ENCODE measurements at places on chromosomes 12 and 14.

- no peak for DNase-seq
Measured at GRCh38 chr12:1544996-1545700, 49.2 kb downstream of the FBXL14 start.

GRCh38 chr14:94019329-94019728 is 6.8 kb upstream of the OTUB2 start:
- no peak for DNase-seq

- DNase-seq: no peak
Measured at GRCh38 chr12:34625116-34625515, 602.8 kb downstream of the ALG10 start.

- no peak for DNase-seq
Measured at GRCh38 chr14:97458255-97458654, 661.1 kb downstream of the VRK1 start.

DNA sequence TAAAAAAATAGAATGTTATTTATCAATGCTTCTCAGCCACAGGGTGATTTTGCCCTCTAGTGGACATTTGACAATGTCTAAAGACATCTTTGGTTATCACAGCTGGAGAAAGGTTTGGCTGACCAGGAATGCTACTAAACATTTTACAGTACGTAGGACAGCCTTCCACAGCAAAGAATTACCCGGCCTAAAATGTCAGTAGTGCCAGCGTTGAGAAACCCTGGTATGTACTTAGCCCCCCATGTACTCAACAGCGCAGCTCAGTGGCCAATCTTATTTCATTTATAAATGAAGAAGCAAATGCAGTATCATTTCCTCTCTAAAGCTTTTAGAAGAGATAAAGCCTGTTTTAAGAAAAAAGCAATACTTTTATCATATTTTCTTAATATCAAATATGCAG is 5.8 kb downstream of the MARK3 start:
- DNase-seq: peak; percentile 67

DNA sequence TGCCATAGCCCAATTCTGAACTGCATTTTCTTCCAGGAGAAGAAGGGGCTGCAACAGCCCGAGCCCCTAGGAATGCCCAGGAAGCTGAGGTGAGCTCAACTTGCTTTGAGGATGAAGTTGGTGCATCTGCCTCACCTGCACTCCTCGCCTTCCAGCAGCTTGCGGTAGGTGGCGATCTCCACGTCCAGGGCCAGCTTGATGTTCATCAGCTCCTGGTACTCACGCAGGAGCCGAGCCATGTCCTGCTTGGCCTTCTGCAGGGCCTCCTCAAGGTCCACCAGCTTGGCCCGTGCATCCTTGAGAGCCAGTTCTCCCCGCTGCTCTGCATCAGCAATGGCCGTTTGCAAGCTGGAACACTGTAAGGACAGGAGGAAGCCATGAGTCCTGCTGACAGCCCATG is 6.0 kb downstream of the KRT75 start:
- no peak for DNase-seq

DNA sequence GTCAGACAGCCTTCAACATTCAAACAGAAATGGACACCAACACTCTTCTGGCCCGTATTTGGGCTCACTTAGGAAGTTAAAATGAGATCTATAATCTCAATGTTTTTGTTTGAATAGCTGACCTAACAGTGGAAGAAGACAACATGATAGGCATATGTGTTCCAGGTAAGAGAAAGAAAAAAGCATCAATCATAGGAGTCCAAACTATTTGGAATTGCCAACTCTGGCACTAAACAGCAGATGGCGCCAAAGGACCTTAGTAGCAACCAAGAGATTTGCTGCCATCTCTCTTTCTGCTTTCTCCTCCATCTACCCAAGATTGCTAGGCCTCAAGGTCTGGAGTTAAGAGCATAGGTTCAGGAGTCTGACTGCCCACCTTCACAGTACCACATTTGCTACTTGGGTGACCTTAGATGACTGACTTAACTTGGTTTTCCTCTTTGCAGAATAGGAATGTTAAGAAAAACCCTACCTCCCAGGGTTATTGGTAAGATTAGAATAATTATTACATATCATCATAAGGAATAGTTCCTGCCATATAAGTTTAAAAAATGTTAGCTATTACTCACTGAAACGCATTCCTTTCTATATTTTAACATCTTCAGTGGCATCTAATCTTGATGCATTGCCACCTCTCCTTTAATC is 30.2 kb downstream of the PEX5 start:
- DNase-seq: peak; percentile 82

GRCh38 chr14:82641050-82641540 is 1107.4 kb upstream of the SEL1L start:
- no peak for DNase-seq

GRCh38 chr12:15049461-15050153 is 76.8 kb downstream of the PDE6H start:
- no peak for DNase-seq

DNA sequence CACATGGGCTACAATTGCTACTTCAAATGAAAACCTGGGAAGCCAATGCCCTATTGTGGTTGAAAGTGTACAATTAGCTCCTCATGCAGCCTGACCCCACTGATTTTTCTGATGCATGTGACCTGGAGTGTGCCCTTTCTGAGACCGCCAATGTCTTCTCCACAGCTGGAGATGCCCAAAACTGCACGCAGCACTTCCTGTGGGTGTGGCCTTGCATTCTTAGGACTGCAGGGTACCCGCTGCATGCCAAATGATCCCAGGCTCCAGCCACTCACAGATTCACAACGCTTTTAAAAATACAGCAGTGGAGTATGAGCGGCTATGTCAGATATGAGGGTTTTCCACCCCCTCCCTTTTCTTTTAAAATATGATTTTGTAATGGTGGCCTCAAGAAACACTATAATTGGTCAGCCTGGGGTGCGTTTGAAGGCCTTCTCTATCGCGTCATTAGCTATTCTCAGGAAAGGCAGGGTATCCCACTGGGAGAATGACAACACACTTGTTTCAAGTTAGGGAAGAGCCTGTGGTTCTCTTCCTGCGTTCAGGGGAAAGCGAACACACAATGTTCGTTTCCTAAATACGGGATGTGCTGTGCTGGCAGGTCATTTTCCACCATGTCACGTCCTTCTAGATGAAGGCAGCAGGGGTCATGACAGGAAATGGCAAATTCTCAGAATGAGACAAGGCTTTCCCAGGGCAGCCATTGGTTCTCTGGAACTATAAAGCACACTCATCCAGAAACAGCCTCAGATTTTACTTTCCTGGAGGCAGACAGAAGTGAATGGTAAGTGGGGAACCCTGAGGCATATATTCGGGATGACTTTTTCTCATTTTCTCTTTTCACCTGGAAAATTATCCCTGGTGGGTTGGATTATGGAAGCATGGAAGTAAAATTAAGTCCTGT is at the start of gene APOLD1:
Gene APOLD1, plus strand, starts transcription at position 749 of the 904 bp plus-strand sequence. Its CDS starts 33 bp downstream, at position 782.
- no peak for DNase-seq

DNA sequence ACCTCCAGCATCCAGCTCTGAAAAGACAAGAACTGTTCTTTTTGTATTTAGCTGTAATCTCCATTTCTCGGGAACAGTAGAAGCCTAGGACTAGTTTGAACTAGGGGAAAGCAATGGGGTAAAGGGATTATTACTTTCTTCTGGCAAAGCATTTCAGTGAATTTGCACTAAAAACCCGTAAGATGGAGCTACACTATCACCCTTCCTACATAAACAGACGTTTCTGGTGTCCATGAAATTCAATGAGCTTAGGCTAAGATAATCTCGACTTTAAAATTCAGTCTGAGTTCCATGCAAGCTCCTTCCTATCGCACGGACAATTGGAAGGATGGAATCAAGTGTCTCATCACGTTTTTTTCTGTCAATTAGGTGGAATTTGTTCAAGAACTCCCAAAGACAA is 24.0 kb downstream of the ACSM4 start:
- DNase-seq: no peak

GRCh38 chr12:93376436-93377251 is 1.1 kb upstream of the NUDT4 start:
- no peak for DNase-seq

DNA sequence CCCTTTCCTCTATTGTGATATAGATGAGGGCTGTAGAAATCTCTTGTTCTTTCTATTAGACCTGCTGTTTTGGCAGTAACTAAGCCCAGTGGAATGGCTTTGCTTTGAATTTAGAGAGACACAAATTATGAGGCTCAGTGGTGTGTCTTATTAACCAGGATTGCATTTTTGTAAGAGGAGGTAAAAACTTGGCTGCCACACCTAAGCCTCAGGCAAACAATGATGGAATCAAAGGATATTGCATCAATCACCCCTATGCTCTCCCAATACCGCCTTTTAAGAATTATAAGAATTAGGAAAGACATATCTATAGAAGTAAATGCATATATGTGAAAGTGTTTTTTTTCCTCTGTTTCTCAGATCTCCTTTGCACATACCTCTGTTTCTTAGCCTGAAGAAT is 63.3 kb downstream of the ACSS3 start:
- no peak for DNase-seq

DNA sequence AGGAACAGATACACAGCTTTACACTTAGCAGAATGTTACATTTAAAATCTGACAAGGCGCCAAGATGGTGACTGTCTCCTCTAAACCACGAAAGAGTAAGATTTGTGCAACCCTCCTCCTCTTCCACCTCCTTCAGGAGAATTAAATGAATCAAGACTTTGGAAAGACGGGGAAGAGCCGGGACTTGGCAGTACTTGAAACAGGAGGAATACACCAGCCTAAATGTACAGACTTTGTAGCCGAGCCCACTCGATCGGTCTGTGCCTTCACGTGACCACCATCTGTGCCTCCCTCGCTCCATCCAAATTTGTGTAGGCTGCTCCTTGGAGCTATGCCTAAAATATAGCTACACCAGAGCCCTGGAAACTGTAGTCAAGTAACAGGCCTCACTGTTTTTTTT is 38.3 kb downstream of the SSPN start:
- DNase-seq: no peak

GRCh38 chr14:32307881-32308582 is 21.1 kb upstream of the AKAP6 start:
- no peak for DNase-seq

- no peak for DNase-seq
Measured at GRCh38 chr12:87667378-87667777, 361.8 kb downstream of the C12orf50 start.

- no peak for DNase-seq
Measured at GRCh38 chr12:125159702-125160101, 94.5 kb downstream of the AACS start.

- peak; percentile 94 for DNase-seq
Measured at GRCh38 chr12:401235-402028, at the start of gene CCDC77. CCDC77 (plus strand) TSS chr12:401644; CDS start chr12:409384, 7,740 bp downstream.

Measured in activated naive CD4-positive, alpha-beta T cell treated with anti-CD3 and anti-CD28 coated beads, Interleukin-2, amount 10 ng/mL, durations not matched to agents 7 days and 5 days (primary cell).